Left renal pelvis (tissue), 4 donors: ENCODE measurements at places on chromosomes 7 and 10.

GRCh38 chr10:30821994-30822692 is 192.6 kb upstream of the LYZL2 start:
- no peak for DNase-seq

DNA sequence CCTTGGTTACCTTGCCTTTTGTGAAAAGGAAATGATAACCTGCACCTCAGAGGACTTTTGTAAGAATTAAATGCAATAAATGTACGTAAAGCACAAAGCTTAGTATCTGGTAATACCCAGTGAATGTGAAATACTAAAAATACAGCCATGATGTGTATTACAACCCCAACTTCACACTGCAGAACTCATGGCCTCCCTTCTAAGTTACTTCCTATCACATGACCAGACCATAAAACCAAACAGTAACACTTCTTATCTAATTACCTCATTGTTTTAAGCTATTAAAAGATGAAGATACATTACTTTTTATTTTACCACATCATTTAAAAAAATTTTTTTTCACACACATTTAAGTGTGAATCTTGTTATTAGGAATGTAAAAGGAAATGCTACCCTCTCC is 29.0 kb downstream of the VPS41 start:
- no peak for DNase-seq

DNA sequence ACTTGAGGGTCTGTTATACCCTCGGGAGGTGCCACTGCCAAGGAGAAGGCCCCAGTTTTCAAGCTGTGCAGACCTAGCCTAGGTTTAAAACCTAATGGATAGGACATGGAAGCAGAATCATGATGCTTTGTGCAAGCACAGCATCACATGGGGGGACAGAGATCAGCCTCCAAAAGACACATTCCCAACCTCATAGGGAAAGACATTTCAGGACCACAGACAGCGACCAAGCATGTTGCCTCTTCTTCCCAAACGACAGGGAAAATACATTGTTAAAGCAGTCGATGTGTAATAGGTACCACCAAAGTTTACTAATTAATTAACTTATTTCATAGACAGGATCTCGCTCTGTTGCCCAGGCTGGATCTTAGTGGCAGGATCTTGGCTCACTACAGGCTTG is 573.9 kb downstream of the TCERG1L start:
- DNase-seq = peak; percentile 48

DNA sequence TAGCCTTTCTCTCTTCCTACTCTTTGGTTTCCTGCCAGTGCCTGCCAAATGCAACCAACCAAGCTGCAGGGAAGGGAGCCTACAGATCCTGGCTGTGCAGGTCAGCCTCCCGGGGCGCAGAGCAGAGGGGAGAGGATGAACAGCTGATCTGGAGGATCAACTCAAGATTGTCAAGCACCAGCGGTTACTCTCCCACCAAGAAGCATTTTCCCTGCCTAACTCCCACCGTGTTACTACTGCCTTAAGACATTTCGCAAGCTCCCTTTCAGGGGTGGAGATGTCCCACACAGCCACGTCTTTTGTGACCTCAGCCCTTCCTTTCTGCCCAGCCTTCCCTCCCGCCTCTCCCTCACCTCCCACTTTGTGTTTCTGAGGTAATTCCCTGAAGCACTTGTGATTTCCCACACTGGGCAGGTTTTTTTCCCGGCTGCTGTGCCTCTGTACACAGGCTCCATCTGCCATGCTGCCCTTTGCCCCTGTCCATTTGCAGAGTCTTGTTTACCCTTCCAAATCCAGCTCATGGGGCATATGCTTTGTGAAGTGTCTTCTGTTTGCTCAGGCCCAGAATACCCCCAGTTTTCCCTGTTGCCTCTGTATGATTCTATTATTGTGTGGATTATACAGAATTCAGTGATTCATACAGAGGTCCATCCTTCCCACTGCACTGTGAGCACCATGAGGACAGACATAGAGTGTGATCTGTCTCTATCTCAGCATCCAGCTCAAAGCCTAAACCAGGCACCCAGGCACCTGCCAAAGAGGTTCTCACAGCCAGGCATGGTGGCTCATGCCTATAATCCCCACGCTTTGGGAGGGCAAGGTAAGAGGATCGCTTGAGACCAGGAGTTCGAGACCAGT is 40.9 kb upstream of the PAPSS2 start:
- no peak for DNase-seq

DNA sequence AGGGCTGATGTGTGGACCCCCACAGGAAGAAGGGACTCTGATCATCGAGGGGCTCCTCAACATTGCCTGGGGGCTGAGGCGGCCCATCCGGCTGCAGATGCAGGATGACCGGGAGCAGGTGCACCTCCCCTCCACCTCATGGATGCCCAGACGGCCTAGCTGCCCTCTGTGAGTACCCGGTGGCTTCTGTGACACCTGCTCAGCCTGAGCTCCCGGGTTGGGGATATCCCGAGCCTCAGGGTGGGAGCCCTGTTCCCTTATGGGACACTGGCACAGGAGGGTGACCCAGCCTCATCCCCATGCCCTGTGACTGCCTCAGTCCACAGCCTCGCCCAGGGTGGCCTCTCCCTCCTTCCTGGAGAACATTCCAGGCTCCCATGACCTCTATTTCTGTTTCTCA is 3.9 kb upstream of the DEPP1 start:
- no peak for DNase-seq

GRCh38 chr7:66167773-66168387 is 37.3 kb upstream of the TPST1 start:
- DNase-seq = no peak

GRCh38 chr7:44769376-44769775 is 20.7 kb downstream of the ZMIZ2 start:
- DNase-seq = no peak

DNA sequence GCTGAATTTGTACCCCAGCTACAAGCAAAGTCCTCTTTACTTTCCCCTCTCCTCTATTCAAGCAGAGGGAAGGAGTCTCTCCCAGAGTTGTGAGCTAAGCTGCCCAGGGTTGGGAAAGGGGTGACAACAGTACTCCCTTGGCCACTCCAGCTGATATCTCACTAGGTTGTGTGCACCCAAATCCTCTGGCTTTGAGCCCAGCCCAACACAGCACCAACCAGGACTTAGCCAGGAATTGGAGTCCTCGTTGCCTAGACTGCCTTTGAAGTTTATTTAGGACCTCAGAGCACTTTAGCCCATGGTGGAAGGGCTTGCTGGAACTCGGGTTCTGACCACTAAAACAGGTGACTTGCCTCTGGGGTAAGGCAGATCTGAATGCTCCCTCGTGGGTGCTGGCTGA is 35.7 kb upstream of the DYNC1I1 start:
- no peak for DNase-seq

GRCh38 chr10:32332299-32332750 is 14.6 kb downstream of the EPC1 start:
- no peak for DNase-seq

GRCh38 chr7:21469894-21470293 is 42.0 kb downstream of the SP4 start:
- no peak for DNase-seq

DNA sequence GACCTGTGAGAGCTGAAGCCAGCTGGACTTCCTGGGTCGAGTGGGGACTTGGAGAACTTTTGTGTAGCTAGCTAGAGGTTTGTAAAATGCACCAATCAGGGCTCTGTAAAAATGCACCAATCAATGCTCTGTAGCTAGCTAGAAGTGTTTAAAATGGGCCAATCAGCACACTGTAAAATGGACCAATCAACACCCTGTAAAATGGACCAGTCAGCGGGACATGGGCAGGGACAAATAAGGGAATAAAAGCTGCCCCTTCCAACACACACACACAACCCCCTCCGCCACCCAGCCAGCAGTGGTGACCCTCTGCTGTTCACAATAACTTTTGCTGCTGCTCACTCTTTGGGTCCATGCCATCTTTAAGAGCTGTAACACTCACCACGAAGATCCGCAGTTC is 7.1 kb downstream of the ZNF511 start:
- no peak for DNase-seq

- DNase-seq = no peak
These were observed 42.7 kb upstream of the CHST3 start for GRCh38 chr10:71921324-71922027.

- no peak for DNase-seq
These were observed 171.1 kb upstream of the TMEM196 start for GRCh38 chr7:19944363-19945120.

DNA sequence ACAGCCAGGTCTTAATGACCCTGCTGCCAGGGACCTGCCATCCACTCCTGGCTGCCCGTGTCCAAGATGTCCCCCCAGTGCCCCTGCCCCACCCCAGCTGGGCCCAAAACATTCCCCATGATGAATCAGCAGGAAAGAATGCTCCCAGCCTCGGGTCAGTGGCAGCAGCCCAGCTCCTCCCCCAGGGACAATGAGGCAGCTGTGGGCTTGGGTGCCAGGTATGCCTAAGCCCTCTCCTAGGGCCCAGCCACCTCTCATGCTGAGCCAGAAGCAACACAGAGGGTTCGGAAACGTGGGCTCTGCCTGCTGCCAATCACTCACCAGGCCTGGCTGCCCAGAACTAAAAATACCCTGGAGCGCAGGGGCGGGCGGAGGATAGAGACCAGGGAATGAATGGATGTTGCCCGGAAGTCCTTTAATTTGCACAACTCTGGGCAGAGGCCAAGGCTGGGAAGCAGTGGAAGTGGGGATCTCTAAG is 1.5 kb upstream of the LOXL4 start:
- no peak for DNase-seq

DNA sequence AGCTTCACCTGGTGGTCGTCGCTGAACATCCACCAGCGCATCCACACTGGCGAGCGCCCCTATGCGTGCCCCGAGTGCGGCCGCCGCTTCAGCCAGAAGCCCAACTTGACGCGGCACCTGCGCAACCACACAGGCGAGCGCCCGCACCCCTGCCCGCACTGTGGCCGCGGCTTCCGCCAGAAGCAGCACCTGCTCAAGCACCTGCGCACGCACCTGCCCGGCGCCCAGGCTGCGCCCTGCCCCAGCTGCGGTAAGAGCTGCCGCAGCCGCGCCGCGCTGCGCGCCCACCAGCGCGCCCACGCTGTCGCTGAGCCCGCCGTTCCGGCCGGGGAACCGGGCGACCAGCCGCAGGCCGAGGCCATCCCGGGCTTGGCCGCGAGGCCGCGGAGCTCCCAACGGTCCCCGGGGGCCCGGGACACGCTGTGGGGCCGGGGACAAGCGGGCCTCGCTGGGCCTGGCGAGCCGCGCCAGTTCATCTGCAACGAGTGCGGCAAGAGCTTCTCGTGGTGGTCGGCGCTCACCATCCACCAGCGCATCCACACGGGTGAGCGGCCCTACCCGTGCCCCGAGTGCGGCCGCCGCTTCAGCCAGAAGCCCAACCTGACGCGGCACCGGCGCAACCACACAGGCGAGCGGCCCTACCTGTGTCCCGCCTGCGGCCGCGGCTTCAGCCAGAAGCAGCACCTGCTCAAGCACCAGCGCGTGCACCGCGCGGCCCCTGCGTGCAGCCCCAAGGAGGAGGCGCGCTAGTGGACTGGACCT is 18.4 kb downstream of the ZNF775 start:
- no peak for DNase-seq

GRCh38 chr7:139813151-139813550 is 15.9 kb upstream of the TBXAS1 start:
- no peak for DNase-seq

- no peak for DNase-seq
These were observed 143.4 kb downstream of the SORCS3 start for GRCh38 chr10:104784452-104784851.

GRCh38 chr10:105068497-105068896 is 427.4 kb downstream of the SORCS3 start:
- DNase-seq = no peak

DNA sequence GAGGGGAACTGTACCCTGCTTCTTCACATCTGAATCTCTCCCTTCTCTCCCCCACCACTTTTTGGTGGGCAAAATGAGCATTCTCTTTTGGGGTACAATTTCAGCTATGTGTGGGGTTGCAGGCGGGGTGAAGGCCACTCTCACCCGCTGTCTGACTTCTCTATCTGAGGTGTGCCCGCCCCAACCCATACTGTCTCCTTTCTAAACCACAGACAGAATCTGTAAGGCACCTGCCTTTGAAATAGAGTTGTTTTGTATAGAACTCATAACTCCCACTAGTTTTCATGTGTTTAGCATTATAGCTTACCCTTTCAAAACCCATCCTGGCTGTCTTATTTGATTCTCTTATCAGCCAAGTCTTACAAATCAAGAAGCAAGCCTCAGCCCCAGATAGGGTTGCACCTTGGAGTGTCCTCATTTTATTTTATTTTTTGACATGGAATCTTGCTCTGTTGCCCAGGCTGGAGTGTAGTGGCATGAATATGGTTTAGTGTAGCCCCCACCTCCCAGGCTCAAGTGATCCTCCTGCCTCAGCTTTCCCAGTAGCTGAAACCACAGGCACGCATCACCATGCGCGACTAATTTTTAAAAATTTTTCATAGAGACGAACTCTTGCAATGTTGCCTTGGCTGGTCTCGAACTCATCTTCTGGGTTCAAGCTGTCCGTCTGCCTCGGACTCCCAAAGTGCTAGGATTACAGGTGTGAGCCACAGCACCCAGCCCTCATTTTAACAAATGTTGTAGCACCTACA is 11.9 kb downstream of the TSPAN14 start:
- DNase-seq = no peak

GRCh38 chr7:47498229-47499056 is 83.5 kb downstream of the TNS3 start:
- no peak for DNase-seq

DNA sequence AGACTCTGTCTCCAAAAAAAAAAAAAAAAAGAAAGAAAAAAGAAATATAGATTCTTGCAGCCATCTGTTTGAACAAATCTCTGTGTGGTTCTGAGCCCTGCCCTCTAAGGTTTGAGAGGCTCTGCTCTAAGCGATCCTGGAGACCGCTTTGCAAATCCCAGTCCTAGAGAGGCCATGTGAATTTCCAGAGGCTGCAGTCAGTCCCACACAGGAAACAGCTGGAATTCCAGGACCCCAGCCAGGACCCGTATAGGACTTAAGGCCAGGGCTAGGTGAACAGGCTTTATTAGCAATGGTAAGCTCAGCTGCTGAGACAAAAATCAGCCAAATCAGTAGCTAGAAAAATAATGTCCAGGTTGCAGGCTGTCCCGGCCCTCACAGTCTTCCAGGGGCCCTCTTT is 154.8 kb downstream of the RPS24 start:
- no peak for DNase-seq

DNA sequence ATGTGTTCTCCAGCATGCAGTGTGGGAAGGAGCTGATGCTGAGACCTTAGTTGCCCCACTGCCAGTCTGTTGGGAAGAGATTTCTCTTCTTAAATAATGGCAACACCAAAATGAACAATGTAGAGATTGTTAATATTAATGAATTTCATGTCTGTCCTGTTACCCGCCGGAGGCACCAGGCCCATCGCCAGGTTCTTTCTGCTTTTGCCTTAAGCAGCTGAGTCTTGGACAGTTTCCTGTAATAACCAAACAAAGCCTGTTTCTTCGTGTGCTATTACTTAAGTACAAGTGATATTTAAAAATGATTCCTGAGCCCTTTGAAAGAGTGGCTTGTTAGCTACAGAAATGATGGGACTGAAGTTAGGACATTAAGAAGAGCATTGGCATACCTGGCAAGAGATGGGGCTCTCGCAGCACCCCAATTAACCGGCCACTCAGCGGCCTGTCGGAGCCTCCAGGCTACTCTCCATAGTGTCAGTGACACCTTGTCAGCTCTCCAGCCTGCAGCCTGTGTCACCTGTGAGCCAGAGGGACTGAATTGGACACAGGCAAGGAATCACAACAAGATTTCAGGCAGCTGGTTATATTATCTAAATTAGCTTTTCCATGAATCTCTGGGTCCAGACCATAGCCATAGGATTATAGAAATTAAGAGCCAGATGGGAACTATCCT is 142.0 kb downstream of the CELF2 start:
- no peak for DNase-seq
